ENCODE measurements at places on chromosomes 13 and 19.
A peak's percentile ranks its signal among the peaks of the same experiment; 100 is the strongest.

GRCh38 chr13:102293723-102294122, 108.1 kb downstream of the FGF14 start:
- no peak for DNase-seq

GRCh38 chr19:6362027-6362350, 658 bp downstream of the CLPP start:
- no peak for DNase-seq

DNA sequence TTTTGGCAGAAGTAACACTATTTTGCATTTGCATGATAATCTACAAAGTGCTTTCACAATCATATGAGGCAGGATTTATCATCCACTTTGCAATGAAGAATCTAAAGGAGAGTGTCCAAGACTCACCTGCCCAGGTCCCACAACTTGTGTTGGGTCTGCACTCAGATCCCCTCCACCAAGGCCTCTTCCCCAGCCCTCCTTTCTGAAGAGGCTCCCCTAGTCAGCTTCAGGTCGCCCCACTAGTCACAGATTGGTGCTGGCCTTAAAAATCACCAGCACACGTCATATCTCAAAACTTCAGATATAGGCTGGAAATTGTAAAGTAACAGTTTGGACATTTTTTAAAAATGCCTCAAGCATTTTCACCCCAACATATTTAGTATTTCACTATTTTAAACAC, 17.5 kb downstream of the ATP7B start:
- DNase-seq = no peak

- DNase-seq = no peak
Observed at GRCh38 chr13:34611671-34612070, 330.4 kb upstream of the NBEA start.

GRCh38 chr19:7908742-7909461, 5.2 kb downstream of the MAP2K7 start:
- DNase-seq = no peak

- DNase-seq = peak; percentile 3
Observed at GRCh38 chr13:21326155-21327031, 132.7 kb downstream of the ZDHHC20 start.

- DNase-seq = no peak
Observed at GRCh38 chr13:27131906-27132305, 39.7 kb downstream of the USP12 start.

DNA sequence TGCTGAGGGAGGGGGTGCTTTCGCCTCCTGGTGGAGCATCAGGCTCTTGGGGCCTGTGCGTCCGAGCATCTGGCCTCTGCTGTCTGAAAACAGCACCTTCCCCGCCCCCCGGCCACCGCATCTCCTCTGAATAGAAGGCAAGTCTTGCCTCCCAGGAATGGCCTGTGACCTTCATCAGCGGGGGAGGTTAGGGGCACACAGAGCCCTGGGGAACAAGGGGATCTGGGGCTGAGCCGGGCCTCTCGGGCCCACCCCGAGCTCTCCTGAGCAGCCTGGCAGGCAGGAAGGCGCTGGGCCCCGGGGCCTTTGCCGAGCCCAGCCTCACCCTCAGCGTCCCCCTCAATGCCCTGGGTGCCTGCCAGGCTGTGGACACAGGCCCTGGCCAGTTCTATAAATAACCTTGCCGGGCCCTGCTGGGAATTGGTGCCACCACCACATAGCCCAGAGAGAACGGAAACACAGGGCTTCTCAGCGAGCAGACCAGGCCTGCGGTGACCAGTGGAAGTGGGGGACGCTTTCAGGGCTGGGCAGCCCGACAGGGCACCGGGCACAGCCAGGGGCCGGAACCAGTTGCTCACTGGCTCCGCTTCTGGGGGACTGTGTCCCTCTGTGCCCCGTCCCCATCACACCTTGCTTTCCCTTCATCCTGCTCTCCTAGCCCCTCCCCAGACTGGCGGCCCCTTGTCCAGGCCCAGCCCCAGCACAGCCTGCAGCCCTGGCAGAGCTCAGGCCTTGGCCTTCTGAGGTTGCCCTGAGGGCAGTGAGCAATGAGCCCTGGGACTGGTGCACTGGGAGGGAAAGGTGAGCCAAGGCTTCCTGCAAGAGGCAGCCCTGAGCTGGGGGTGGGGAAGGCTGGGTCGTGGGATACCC, 9.5 kb downstream of the STK11 start:
- no peak for DNase-seq

- DNase-seq = no peak
Observed at GRCh38 chr19:34319230-34319585, 45.8 kb upstream of the GPI start.

- no peak for DNase-seq
Observed at GRCh38 chr13:93655154-93655553, 428.5 kb downstream of the GPC6 start.

DNA sequence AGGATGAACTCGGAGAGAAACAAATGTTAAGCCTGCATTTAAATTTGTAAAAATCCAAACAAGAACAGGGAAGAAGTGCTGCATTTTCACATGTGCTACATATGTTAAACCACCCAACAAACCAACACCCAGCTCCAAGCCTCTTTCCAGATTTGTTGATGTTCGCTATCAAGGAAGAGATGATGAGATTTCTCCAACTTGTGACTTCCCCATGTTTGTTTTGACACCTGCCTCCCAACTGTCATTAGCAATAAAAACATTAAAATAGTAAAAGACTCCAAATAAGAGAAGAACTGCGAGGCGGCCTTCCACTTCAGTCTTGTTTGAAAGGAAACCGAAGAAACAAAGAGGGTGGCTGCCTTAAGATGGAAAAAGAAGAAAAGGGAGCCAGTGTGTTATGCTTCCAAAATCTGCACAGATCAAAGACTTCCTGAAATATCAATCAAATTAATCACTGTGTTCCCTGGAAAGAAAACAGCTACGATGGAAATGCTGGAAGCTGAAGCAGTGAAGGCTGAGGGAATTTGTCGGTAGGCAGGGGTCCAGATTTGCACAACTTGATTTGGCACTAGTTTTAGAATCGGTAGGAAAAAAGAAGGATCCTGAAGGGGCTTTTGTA, 14.0 kb upstream of the GGACT start:
- no peak for DNase-seq

DNA sequence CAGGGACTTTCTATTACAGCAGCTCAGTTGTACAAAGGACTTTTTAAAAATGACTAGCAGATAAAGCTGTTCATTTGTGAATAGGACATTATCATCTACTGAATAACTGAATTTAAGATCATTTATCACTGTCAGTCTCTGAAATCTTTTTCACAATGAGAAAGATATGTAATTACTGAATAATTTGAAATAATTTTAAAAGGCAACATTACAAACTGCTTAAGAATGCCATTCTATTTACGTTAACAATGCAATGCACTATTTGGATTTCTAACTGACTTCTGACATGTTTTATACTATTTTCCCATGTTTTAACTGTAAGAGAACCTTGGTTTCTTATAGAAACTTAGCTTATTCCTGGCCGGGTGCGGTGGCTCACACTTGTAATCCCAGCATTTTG, 2033.0 kb upstream of the PCDH20 start:
- DNase-seq = no peak

GRCh38 chr19:46825731-46826055, 25.0 kb downstream of the AP2S1 start:
- DNase-seq = no peak

DNA sequence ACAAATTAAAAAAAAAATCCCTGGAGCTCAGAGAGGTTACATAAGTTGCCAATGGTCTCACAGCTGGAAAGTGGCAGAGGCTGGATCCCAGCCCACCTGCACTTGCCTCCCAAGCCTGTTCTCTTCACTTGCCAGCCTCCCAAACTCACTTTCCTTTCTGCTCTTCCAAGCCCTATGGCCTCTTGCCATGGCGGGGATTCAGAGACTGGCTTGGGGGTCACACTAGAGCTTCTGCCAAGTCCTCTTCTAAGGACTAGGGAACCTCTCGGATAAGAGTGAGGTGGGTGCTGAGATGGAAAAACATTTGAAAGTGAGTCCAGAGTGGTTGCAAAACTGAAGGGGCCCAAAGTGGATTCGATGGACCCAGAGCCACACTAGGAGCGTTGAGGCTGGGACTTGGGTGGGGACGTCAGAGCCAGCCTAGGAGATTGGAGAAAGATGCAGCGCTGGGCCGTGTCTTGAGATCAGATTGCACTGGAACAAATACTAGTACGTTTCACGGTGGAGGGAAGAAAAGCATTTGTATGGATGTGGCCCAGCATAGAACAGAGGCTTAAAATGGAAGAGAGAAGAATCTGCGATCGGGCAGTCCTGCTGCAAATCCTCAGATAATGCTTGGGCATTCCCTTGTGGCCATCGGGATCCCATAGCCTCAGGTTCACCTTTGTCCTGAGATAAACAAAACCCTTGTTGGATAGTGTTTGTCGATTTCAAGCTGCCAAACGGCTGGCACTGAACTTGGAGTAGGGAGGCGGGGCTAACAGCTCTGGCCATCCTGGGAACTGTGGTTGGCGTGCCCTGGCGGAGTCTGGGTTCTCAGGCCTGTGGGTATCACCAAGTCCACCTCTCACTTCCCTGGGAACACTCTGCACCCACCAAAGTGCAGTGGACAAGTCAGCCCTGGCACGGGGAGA, 84.8 kb downstream of the ING1 start:
- no peak for DNase-seq

DNA sequence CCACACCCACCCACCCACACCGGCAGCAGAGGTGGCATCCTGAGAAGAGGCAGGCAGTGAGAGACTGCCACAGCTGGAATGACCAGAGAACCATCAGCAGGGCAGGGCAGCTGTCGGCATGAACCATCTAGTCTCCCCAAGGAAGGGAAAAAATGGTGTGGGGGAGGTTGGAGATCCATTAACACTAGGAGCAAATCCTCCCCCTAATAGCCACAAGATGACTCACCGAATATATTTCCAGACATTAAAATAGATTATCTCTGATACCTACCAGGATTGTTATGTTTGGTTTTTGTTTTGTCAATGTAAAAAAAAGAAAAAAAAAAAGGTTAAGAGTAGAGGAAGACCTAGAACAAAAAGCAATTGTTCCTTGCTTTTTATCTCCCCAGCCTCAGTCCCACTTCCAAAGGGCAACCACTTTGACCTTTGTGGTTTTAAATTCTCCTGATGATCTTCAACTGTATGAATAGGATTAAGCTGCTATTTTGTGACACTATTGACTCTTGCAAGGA, 34.2 kb downstream of the THSD1 start:
- no peak for DNase-seq

GRCh38 chr13:48603375-48603774, 50.4 kb upstream of the CYSLTR2 start:
- DNase-seq = no peak

GRCh38 chr19:341386-342127, 3.0 kb downstream of the MIER2 start:
- DNase-seq = no peak

GRCh38 chr13:22647156-22647850, 533.5 kb upstream of the SGCG start:
- no peak for DNase-seq

DNA sequence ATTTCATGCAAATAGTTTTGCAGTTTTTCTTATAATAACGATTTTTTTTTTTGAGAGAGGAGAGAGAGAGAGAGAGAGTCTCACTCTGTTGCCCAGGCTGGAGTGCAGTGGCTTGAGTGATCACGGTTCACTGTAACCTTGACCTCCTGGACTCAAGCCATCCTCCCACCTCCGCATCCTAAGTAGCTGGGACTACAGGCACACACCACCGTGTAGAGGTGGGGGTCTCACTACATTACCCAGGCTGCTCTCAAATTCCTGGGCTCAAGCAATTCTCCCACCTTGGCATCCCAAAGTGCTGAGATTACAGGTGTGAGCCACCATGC, 26.8 kb upstream of the GJB6 start:
- no peak for DNase-seq

GRCh38 chr13:57992416-57992815, 360.9 kb downstream of the PCDH17 start:
- no peak for DNase-seq

GRCh38 chr13:46961719-46962118, 64.9 kb upstream of the HTR2A start:
- DNase-seq = no peak

- DNase-seq = no peak
Observed at GRCh38 chr19:35528218-35529038, at the start of gene SBSN. SBSN (minus strand) TSS chr19:35528311; CDS start chr19:35528281, 30 bp downstream.

- no peak for DNase-seq
Observed at GRCh38 chr13:20720499-20720898, 17.0 kb downstream of the IL17D start.

DNA sequence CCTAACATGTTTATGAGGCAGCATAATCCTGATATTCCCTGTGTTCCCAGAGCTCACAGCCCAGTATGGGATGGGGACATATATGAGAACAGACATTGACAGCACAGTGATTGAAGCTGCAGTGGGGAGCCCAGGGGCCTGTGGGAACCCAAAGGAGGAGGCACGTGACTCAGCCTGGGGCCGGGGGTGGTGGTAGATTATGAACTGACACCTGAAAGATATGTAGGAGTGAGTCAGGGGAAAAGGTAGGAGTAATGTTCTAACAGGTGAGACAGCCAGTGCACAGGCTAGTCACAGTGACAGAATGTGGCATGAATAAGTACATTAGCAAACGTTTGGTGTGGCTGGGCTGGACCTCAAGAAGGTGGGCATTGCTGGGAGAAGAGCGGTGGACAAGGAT, 29.0 kb downstream of the CKM start:
- no peak for DNase-seq

- DNase-seq = no peak
Observed at GRCh38 chr19:45130236-45130635, 30.5 kb downstream of the NKPD1 start.

- DNase-seq = no peak
Observed at GRCh38 chr13:75628801-75629200, 7.3 kb upstream of the LMO7 start.

- no peak for DNase-seq
Observed at GRCh38 chr13:31908696-31909411, 122.7 kb upstream of the FRY start.

DNA sequence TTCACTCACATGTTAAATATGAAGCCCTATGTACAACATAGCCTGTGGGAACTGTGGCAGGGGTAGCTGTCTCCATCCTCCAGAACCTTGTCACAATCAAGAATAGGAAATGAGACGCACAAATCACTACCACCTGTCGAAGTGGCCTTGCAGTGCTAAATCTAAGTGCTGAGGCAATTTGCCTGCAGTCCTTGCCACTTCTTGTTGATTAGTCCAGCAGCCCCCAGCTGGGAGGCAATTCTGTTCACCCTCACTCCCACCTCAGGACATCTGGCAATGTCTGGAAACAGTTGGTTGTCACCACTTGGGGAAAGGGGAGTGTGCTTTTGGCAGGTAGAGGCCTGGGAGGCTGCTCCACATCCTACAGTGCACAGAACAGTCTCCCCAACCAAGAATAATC, 10.7 kb downstream of the RFX2 start:
- DNase-seq = no peak

DNA sequence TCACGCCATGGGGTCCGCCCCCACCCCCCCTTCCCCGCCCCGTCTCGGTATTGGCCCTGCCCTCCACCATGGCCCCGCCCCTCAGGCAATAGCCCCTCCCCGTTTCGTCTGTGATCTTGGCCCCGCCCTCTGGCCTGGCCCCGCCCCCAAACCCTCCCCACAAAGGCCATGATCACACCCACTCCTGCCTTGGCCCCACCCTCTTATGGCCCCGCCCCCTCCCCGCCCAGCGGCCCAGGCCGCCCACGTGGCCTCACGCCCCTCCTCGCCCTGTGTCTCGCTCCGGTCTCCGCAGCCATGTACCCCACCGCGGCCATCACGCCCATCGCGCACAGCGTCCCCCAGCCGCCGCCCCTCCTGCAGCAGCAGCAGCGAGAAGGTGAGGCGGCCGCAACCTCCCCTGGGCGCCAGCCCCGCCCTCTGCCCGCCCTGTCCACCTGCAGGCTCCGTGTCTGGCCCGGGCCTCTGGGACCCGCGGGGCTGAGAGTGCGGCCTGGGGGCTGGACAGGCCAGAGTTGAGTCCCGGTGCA, 61.3 kb downstream of the CELF5 start:
- DNase-seq = no peak

- peak; percentile 48 for DNase-seq
Observed at GRCh38 chr19:6654347-6655310, 15.3 kb downstream of the TNFSF14 start.

Data from stimulated activated CD8-positive, alpha-beta memory T cell treated with anti-CD3 and anti-CD28 coated beads, Interleukin-4, amount 100 ng/mL, for 4 hours (primary cell).